ENCODE measurements at places on chromosomes 2 and 18. TPM values are rescaled to one million over a fixed set of nuclear protein-coding genes. Genes with fewer than 3 reads are reported as not detected.

POTEJ gene
- not detected for total RNA-seq

RSAD2 gene
- 8.4 TPM for total RNA-seq

NEU2 gene
- total RNA-seq, result not detected

MYCN gene
- not detected for total RNA-seq

GEN1 gene
- 6.8 TPM for total RNA-seq

DARS1 gene
- 56.6 TPM for total RNA-seq

SLC38A11 gene
- total RNA-seq, result 0.17 TPM

CDH19 gene
- total RNA-seq, result 3.1 TPM

SERPINB12 gene
- total RNA-seq, result not detected

RAB17 gene
- 82.8 TPM for total RNA-seq

SCYGR4 gene
- total RNA-seq, result not detected

GRCh38 chr18:35158728-35159450, 81.9 kb upstream of the ZNF397 start:
- H3K27ac ChIP-seq, result no peak overlapping the region
- H3K36me3 ChIP-seq, result no peaks in the 10 kb centered on the region
- H3K27me3 ChIP-seq, result no peaks in the 10 kb centered on the region
- DNase-seq, result no peak
- H3K4me3 ChIP-seq, result no peak overlapping the region

GRCh38 chr2:587087-587960, 89.9 kb downstream of the TMEM18 start:
- H3K27ac ChIP-seq, result no peak overlapping the region
- no peaks in the 10 kb centered on the region for H3K4me1 ChIP-seq
- H3K27me3 ChIP-seq, result no peaks in the 10 kb centered on the region
- H3K36me3 ChIP-seq, result no peaks in the 10 kb centered on the region
- no peak for DNase-seq

- H3K4me3 ChIP-seq, result no peak overlapping the region
- no peaks in the 10 kb centered on the region for H3K27me3 ChIP-seq
- DNase-seq, result no peak
Measured at GRCh38 chr2:73172963-73173362, 29.4 kb upstream of the NOTO start.

GRCh38 chr2:134161170-134161547, 92.7 kb upstream of the MGAT5 start:
- peaks cover 19% of the 10 kb centered on the region for H3K4me1 ChIP-seq
- no peaks in the 10 kb centered on the region for H3K36me3 ChIP-seq
- peak overlapping the region; percentile 73 for H3K27ac ChIP-seq
- DNase-seq, result peak; percentile 45

DNA sequence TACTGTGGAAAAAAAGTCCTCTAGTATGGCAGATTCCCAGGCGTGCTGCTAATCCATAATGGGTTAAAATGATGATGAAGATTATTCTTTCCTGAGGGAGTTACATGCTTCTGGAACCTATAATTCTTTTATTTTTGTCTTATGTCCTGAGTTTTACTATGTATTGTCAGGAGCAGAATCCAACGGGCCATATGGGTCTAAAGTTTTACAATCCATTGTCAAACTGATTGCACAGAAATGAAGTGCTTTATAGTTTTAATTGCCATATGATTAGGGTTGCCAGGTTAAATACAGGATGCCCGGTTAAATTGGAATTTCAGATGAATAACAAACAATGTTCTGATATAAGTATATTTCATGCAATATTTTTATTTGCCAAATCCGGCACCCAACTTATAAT, 100.9 kb upstream of the MAP3K20 start:
- H3K4me3 ChIP-seq, result no peak overlapping the region
- H3K27ac ChIP-seq, result no peak overlapping the region
- no peaks in the 10 kb centered on the region for H3K27me3 ChIP-seq
- no peak for DNase-seq

- no peak overlapping the region for H3K27ac ChIP-seq
- no peaks in the 10 kb centered on the region for H3K36me3 ChIP-seq
- H3K4me1 ChIP-seq, result no peaks in the 10 kb centered on the region
- H3K4me3 ChIP-seq, result no peak overlapping the region
- no peaks in the 10 kb centered on the region for H3K27me3 ChIP-seq
Measured at GRCh38 chr18:57014772-57015413, 132.0 kb upstream of the BOD1L2 start.

- H3K27me3 ChIP-seq, result no peaks in the 10 kb centered on the region
- no peak for DNase-seq
- no peak overlapping the region for H3K4me3 ChIP-seq
- no peaks in the 10 kb centered on the region for H3K4me1 ChIP-seq
Measured at GRCh38 chr2:181250691-181251090, 206.5 kb upstream of the ITGA4 start.

DNA sequence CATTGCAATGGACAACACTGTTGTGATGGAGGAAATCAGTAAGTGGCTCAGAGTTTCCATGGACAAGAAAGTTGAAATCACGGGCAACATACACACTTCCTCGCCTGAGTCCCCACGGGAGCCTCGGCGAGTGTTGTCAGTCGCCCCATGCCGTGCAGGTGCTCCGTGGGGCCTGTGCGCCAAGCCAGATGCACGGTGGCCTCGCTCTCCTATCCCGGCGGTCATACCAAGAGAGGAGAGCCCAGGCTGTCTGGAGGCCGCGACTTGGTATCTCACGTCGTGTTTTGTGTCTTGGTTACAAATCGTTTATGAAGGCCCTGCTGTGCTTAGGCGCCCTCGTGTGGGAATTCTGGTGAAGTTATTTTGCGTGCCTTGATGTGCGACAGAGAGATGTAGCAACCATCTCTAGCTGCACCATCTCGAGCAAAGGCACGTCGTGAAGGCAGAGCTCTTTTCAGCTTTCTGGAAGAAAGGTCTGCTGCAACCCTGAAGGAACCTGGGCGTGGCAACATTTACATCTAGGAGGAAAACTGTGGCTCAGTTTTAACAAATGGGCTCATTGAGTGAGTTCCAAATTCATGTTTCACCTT, 21.8 kb downstream of the ATG4B start:
- H3K27me3 ChIP-seq, result no peaks in the 10 kb centered on the region
- no peak overlapping the region for H3K27ac ChIP-seq
- no peaks in the 10 kb centered on the region for H3K4me1 ChIP-seq
- peaks cover 17% of the 10 kb centered on the region for H3K36me3 ChIP-seq

- no peaks in the 10 kb centered on the region for H3K27me3 ChIP-seq
- DNase-seq, result no peak
- no peaks in the 10 kb centered on the region for H3K36me3 ChIP-seq
- H3K4me1 ChIP-seq, result no peaks in the 10 kb centered on the region
Measured at GRCh38 chr18:79046522-79046921, 22.7 kb upstream of the ATP9B start.

GRCh38 chr2:226600184-226600583, 199.4 kb downstream of the IRS1 start:
- no peaks in the 10 kb centered on the region for H3K4me1 ChIP-seq
- no peak overlapping the region for H3K4me3 ChIP-seq
- H3K27me3 ChIP-seq, result no peaks in the 10 kb centered on the region
- no peaks in the 10 kb centered on the region for H3K36me3 ChIP-seq

DNA sequence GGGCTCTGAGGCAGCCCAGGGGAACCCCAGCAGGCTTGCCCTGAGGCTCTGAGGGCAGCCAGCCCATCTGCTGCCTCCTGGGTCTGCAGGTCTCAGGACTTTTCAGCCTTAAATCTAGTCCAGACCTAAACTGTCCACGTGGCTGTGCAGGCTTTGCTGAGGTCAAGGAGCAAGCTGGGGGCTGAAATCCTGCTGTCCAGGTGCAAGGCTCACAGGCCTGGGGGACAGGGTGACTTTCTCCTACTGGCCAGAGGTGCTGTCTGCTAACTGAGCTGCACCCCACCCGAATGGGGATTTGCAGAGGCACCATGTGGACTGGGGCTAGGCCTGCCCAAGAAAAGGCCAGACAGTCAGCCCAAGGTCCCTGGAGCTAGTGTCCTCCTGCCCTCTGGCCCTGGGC, 32.1 kb downstream of the SDC1 start:
- DNase-seq, result no peak
- H3K27me3 ChIP-seq, result no peaks in the 10 kb centered on the region
- peaks cover 25% of the 10 kb centered on the region for H3K4me1 ChIP-seq
- peak overlapping the region; percentile 26 for H3K27ac ChIP-seq
- H3K4me3 ChIP-seq, result no peak overlapping the region

- no peaks in the 10 kb centered on the region for H3K4me1 ChIP-seq
- DNase-seq, result no peak
- no peaks in the 10 kb centered on the region for H3K36me3 ChIP-seq
- no peaks in the 10 kb centered on the region for H3K27me3 ChIP-seq
- H3K4me3 ChIP-seq, result no peak overlapping the region
- no peak overlapping the region for H3K27ac ChIP-seq
Measured at GRCh38 chr2:96747061-96747617, 7.3 kb upstream of the LMAN2L start.

GRCh38 chr2:154240921-154241379, 369.2 kb downstream of the GALNT13 start:
- no peaks in the 10 kb centered on the region for H3K4me1 ChIP-seq
- H3K4me3 ChIP-seq, result no peak overlapping the region
- no peaks in the 10 kb centered on the region for H3K36me3 ChIP-seq
- no peak overlapping the region for H3K27ac ChIP-seq
- peak; percentile 6 for DNase-seq

DNA sequence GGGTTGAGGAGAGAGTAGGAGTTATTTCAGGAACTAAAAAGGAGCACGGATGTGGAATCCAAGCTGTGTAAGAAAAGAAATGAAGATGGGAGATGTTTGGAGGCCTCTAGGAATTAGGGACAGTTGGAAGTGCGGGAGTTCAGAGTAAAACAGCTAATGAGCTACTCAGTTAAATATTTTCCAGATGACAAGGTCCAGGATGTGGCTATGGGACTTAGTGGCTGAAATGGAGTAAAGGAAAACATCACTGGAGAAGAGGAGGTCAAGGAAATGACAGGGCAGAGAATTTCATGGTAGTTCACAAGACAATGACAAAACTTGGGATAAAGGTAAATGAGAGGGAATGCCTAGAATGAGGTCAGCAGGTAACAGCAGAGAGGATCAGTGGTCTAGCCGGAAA, 13.0 kb downstream of the GPR155 start:
- H3K36me3 ChIP-seq, result no peaks in the 10 kb centered on the region
- no peak overlapping the region for H3K4me3 ChIP-seq
- no peak overlapping the region for H3K27ac ChIP-seq
- no peaks in the 10 kb centered on the region for H3K4me1 ChIP-seq
- no peak for DNase-seq

- no peaks in the 10 kb centered on the region for H3K27me3 ChIP-seq
- DNase-seq, result no peak
- no peaks in the 10 kb centered on the region for H3K36me3 ChIP-seq
- H3K4me1 ChIP-seq, result peaks cover 11% of the 10 kb centered on the region
- H3K27ac ChIP-seq, result no peak overlapping the region
Measured at GRCh38 chr2:66875941-66876462, 441.1 kb downstream of the MEIS1 start.

DNA sequence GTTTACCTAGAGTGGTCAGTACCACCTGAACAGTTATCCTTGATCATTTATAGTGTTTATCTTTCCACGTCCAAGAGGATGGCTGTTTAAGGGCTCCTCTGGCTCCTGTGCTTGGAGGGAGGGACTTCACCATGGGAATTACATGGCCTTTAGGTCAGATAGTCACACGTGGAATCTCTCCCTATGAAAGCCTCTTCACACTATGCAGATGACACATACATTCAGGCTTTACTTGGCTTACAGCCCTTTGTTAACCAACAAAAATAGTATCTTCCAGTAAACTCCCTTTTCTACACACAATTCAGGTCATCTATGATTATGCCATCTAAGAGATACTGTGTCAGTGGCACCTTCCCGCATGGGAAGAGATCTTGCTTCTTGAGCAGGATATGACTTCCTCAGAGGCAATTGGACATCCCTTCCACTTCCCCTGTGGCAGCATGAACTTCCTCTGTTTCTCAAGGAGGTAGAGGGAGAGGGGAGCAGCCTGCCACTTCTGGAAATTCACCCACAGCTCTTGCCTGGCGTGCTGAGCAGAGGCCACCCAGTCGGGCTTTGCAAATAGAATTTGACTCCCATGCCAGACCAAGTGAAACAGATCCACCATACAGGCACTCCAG, 53.5 kb downstream of the COLEC12 start:
- no peak overlapping the region for H3K4me3 ChIP-seq
- no peaks in the 10 kb centered on the region for H3K36me3 ChIP-seq
- H3K27ac ChIP-seq, result no peak overlapping the region
- H3K27me3 ChIP-seq, result no peaks in the 10 kb centered on the region
- H3K4me1 ChIP-seq, result peaks cover 8% of the 10 kb centered on the region
